Activated T-cell treated with anti-CD3 and anti-CD28 coated beads for 4 hours (primary cell): ENCODE measurements at places on chromosomes 7 and 10.

- no peak for DNase-seq
Measured at GRCh38 chr7:104241538-104242209, 33.9 kb upstream of the ORC5 start.

- no peak for DNase-seq
Measured at GRCh38 chr7:137772316-137772715, 74.5 kb downstream of the DGKI start.

DNA sequence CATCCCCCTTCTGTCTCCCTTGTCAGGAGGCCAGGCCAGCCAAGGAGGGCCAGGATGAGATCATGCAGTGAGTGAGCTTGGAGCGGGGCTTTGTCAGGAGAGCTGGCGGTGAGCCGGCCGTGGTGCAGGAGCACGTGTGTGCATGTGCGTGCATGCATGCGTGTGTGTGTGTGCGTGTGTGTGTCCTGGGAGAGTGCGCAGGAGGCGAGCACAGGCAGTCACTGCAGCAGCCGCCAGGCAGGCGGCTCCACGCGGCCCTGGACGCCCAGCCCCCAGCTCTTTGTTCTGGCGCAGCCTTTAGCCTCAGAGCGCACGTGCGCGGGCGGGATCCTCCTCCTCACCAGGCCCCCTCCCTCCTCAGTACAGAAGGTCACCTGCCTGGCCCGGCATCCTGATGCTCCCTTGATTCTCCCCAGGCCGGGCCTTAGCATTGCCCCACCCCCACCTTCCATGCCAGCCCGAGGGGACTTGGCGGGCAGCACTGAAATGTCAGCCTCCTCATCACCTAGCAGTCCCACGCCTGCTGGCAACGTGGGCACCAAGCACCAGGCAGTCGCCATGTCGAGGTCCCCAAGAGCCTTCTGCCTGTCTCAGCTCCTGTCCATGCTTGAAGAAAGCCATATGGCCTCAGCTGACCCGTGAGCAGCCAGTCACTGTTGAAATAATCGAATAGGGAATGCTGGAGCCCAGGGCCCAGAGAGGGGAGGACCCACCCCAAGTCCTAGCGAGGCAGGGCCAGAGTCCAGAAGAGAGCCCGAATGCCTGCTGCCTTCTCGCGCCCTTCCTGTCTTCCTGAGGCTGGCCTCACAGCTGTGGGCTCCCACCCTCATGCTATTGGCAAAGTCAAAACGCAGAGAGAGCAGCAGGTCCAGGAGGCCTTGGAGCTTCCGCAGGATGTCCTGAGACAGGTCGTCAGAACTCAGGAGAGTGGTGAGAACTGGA is 125.9 kb upstream of the PPIF start:
- DNase-seq, result no peak

GRCh38 chr10:5291501-5292195 is 73.1 kb upstream of the UCN3 start:
- DNase-seq, result peak; percentile 43

DNA sequence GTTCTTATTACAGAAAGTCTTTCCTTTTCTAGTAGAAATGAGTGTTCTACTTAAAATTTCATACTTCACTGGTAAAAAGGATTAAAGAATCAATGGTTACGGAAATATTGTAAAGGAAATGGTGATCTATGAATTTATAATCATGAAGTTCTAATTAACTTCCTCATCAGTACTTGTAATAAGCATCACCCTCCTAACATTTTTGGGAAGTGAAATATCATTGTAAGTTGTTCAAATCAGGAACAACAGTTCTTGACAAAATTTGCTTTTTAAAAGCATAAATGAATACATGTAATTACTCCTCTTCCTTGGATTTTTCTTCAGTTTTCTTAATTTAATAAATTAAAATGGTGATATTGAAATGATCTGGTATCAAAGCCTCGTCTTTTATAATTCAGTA is 5.6 kb upstream of the PCGF5 start:
- no peak for DNase-seq

DNA sequence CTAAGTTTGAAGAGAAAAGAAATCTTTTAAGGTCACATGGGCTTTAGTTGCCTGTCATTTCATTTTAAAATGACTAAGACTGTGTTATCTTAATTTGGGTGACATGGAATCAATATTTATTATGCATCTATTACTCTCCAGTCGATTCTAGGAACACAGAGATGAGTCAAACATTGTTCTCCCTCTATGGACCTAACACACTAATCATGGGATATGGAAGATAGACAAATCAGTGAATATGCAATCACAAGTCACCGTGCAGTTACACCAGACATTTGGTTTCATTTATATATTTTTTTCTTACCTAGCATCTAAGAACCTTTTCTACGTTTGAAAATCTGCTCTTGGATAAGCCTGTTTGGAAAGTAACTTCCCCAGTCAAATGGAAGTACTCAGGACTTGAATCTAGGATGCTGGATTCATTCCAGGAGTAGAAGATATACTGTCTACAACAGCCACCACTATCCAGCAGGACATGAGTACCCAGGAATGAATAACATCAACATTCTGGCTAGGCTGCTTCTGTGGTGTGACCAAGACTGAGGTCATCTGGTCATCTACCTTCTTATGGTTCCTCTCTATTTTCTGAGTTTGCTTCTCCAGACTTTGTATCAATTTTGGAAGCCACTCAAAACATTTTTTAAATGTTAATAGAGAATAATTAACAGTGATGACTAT is 902.9 kb upstream of the LRRN3 start:
- no peak for DNase-seq

DNA sequence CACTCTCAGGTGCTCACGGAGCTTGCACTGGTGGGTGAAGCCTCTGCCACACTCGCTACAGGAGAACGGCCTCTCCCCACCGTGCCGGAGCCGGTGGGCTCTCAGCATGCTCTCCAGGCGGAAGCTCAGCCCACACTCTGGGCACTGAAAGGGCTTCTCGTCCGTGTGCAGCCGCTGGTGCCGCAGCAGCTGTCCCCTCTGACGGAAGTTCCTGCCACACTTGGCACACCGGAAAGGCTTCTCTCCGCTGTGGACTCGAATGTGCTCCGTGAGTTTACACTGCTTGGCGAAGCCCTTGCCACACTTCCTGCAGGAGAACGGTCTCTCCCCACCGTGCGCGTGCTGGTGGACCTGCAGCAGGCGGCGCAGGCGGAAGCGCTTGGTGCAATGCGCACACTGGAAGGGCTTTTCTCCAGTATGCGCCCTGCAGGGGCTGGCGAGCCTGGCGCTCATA is 19.3 kb downstream of the ZNF786 start:
- DNase-seq, result no peak

- no peak for DNase-seq
Measured at GRCh38 chr7:132377703-132378584, 198.3 kb downstream of the PLXNA4 start.

- no peak for DNase-seq
Measured at GRCh38 chr10:61943674-61944378, 42.3 kb downstream of the ARID5B start.

DNA sequence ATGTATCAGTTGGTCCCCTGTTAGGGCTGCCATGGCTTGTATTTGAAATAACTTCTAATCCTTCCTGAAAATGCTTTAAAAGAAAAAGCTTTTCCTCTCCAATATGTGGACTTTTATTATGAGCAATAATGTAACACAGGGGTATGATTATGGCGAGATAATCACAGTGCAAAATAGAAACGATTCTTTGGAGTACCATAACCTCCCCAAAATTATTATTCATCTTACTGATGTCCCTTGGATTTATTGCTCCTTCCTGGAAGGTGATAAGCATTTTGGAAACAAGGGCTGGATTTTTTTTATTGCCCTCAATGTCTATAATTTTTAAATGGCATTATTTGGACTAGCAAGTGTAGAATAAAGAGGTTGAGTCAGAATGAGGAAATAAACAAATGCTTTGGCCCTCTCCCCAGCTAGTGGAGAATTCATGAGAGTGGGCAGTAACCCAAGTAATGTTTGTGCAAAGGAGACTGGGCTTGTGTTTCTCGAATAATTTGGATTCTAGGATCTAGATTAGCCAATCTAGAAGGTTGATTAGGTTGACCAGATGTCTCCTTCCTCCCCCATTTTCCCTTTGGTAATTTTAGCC is 403.9 kb upstream of the CELF2 start:
- no peak for DNase-seq

- DNase-seq, result no peak
Measured at GRCh38 chr10:11517150-11517549, 94.3 kb downstream of the USP6NL start.

GRCh38 chr10:44801383-44802327 is 109.5 kb upstream of the TMEM72 start:
- DNase-seq, result no peak

DNA sequence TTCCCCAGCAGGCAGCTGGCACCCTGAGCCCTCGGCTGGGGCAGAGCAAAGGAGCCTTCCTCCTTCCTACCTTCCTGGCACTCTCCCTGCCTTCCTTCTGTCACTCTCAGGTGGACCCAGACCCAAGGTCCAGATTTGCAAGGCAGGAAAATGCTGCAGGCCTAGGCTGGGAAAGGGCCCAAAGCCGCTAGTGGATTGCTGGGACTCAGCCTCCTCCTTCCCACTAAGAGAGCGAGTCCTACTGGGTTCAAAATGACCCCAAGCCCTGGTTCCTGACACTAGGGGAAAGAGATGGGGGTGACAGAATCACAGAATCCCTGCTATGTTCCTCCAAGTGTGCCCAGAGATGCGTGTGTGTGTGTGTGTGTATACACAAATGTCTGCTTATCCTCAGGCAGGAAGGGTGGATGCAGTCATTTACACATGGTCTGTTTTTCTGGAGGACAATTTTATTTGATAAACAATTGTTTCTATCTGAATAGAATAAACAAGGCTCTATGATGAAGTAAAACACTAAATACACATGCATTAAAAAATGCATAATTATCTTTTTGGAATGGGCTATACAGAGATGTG is 1.3 kb upstream of the PLAU start:
- DNase-seq, result no peak

DNA sequence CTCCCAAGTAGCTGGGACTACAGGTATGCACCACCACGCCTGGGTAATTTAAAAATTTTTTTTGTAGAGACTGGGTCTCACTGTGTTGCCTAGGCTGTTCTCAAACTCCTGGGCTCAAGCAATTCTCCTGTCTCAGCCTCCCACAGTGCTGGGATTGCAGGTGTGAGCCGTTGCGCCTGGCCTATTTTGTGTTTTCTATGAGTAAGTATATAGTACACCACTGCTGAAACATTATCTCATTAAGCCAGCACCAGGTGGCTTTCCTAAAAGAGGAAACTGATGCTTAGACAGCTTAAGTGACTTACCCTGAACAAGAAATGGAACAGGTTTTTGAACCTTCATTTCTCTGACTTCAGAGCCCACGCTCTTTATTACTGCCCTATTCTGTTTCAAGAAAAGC is 7.8 kb upstream of the PTPN12 start:
- DNase-seq, result no peak

- DNase-seq, result no peak
Measured at GRCh38 chr10:18681971-18682411, 22.8 kb downstream of the ARL5B start.

DNA sequence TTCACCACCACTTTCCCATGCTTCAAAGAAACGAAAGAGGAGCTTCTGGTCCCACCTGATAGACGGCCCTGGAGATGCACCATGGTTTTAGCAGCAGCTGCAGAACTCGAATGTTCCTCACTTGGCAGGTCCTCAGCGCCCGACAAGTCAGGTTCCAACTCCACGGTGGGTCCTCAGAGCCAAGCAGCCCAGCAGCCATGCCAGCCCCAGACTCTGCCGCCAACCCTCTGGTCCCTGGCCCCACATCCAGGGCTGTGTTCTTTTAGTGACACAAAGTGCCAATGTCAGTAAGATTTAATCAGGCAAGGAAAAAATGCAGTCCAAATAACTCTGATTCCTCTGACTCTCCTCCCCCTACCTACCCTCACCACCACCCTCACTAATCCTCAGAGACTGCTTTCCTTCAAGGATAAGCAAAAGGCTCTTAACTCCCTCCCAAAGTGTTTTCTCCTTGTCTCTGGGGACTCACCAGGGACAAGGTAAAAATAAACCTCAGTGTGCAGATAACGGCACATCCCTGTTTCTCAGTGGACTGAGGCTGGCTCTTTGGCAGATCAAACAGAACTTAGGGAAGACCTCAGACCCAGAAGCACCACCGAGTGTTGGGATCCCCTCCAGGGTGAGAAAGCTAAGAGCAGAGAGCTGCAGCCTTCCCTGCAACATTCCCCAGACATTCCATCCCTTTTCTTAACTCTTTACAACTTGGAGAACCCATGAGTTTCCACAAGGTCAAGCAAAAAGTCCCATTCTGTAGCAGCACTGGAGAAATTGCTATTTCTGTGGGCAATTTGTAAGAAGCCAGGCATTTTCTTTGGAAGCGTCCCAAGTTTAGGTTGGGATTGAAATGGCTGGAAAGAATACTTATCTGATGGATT is 358.9 kb downstream of the FRMD4A start:
- DNase-seq, result no peak

GRCh38 chr10:48935577-48935976 is 4.1 kb downstream of the LRRC18 start:
- no peak for DNase-seq

- DNase-seq, result no peak
Measured at GRCh38 chr7:117402109-117402508, 25.2 kb downstream of the ASZ1 start.

- no peak for DNase-seq
Measured at GRCh38 chr10:3179174-3179573, 6.6 kb upstream of the PITRM1 start.

GRCh38 chr7:28161331-28161730 is 19.3 kb downstream of the JAZF1 start:
- no peak for DNase-seq

DNA sequence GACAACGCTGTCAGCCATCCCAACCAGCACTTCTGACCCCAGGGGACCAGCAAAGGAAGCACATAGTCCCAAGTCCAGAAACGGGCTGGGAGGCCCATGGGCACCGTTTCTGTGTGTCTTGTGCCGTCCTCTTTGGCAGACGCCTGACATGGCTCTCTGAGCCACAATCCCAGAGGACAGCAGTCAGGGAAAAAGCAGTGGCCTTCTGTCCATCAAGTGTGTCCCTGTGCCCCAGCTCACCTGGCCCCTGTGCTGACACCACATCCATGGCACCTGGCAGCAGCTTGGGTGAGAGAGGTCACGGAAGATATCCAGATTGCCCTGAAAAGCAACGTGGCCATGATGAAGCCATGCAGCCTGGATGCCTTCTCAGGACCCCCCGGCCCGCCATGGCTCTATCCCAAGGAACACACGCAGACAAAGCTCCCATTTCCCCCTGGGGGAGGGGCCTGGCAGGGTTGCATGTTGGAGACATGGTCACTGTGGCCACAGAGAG is 38.1 kb upstream of the ANTXRL start:
- DNase-seq, result no peak

GRCh38 chr10:49446031-49446430 is 50.1 kb upstream of the DRGX start:
- no peak for DNase-seq

DNA sequence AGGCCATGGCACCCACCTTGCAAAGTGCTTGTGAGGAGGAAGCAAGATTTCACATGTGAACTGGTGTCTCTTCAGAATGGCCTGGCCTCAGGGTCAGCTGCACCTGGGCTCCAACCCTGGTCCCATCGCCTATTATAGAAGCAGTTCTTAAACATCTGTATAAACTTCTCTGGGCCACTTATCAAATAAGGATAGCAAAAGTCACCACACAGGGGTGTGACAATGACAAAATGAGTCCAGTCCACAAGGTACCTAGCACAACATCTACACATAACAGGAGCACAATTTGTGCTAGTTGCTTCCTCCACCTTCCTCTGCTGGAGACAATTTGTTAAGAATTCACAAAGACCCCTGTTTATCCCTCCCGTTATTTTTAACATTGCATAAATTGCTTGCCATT is 340.6 kb upstream of the ZMIZ1 start:
- no peak for DNase-seq
